ENCODE measurements at places on chromosomes 12 and 14.
A peak's percentile ranks its signal among the peaks of the same experiment; 100 is the strongest.

DNA sequence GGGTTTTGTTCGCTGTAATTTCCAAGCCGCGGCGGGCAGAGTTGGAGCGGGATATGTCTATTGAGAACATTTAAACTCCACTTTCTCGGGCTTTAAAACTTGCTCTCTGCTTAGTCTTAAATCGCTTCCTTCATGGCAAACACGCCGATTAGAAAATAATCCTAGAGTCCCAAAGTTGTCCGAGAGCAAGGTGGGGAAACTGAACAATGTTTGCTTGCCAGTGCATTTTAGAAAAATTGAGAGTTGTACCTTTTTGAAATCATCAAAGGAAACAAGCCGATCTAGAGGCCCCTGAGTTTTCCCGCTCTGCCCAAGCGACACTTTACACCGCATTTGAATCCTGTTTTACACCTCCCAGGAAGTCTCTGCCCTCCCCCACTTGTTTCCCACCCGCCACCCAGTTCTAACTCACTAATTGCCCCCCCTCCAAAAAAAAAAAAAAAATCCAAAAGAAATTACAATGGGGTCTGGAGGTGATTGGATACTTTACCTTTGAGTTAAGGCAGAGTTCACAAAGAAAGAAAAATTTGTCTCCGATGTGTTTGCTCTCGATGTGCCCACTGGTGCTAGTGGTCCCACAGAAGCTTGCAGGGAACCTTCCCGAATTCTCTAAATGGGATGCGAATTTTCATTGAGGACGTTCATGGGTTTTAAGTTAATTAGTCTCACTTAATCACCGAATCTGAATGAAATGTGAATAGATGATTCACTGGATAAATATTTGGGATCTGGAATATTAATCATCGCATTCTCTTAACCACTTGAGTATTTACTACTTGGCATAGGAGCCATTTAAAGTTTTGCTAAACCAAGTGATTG lies 2.3 kb downstream of the HMGA2 start:
- DNase-seq: no peak

DNA sequence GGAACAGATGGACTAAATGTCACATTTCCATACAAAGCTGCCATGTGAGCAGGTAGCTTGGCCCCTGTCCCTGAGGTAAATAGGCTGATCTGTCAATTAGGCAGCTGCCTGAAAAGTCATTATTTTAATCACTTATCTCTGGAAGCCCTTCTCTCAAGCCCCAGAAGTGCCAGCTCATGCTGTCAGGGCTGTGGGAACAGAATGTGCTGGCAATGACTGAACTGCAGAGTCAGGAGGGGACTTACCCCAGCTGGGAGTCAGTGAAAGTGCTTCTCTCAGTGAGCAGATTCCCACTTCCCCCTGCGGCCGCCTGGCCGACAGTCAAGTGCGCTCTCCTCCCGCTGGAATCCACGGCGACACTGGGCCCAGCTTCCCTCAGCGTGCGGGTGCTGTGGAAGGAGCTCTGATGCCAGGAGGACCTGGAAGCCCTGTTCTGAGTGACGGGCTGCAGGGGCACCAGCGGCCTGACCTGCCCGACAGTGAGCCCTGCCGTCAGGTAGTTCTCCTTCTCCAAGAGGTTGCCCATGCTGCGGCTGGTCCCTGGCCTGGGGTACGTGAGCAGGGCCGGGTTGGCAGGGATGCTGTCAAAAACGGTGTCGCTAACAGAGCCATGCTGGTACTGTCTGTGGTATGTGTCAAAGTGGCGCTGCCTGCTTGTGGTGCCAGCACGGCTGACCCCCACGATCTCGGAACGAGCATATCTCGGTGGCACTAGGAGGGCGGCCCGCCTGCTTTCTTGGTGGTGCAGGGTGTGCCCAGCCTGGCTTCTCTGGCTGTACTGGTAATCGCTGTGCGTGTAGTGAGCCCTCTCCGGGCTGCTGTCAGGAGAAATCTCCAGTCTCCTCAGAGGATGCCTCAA lies 18.7 kb downstream of the PKP2 start:
- DNase-seq: no peak

DNA sequence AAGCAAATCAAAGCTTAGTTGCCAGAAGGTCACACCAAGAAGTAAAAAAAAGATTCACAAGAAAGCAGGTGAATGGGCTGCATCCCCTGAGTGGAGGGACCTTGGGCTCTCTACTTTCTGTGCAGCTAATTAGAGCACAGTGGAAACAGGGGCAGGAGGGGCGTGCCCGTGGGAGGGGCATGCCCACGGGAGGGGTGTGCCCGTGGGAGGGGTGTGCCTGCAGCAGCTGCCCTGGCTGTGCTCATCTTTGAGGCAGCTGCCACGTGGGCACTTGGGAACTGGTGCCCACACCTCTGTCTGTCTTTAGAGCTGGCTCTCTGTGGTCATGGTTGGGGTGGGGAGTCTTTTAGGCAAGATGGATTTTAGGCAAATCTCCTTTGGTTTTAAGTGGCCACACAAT lies 60.0 kb downstream of the EML1 start:
- DNase-seq: no peak

GRCh38 chr12:29625359-29625953 lies 128.0 kb upstream of the OVCH1 start:
- no peak for DNase-seq

GRCh38 chr12:1848146-1848545 lies 27.8 kb downstream of the LRTM2 start:
- no peak for DNase-seq

DNA sequence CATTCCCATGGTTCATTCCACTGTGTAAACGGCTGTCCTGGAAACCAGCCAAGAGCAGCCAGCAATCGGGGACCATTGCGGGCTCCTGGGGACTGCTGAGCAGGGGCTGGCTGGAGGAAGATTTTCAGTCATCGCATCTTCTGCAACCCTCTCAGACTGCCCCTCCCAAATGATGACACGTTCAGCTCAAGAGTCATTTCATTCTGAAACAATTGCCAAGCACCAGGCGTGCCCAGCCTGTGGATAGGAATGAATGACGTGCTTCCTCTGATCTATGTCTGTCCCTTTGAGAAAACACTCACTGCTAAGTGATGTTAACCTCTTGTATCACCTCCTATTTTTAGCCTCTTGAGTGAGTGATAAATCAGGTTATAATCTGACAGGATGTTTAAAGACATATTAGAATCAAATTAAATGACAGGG lies 62.0 kb downstream of the NDUFA12 start:
- DNase-seq: peak; percentile 9

- DNase-seq: no peak
These were observed 126.3 kb upstream of the RTL1 start for GRCh38 chr14:101029668-101030290.

DNA sequence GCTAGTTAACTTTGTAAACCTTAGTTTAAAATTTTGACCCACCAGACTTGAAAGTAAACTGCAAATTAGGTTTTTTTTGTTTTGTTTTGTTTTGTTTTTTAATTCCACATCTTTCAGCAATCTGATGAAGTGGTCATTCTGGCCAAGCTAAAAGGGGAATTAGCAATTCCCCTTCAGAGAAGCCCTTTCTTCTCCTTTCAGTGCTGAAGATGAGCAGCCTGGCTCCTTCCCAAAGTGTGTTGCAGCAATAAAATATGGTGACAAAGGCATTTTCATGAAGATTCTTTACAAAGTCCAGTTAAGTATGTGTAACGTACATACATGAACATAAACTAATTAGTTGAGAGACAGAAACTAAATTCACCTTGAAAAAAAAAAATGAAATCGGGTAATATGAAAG lies 380.1 kb downstream of the NOVA1 start:
- no peak for DNase-seq

DNA sequence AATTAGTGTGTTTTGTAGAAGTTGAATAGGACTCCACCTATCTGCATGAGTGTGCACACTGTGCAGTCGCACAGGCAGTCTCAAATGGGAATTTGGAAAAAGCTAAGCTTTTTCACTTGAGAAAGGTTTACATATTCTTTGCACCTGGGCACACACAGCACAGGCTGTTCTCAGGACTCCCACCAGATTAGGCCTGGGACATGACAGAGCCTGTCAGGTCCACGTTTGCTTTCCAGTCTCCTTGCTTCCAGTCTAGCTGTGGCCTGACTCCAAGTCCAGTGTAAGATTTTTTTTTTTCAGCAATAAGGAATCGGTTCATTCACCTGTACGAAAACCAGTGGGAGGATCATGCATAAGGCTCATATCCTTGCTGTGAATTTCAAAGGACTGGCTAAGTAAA lies 181.3 kb downstream of the ZFP36L1 start:
- DNase-seq: no peak

- DNase-seq: no peak
These were observed 31.2 kb downstream of the TMCC3 start for GRCh38 chr12:94618995-94619695.

GRCh38 chr14:94373708-94374107 lies 14.7 kb downstream of the SERPINA1 start:
- DNase-seq: no peak

DNA sequence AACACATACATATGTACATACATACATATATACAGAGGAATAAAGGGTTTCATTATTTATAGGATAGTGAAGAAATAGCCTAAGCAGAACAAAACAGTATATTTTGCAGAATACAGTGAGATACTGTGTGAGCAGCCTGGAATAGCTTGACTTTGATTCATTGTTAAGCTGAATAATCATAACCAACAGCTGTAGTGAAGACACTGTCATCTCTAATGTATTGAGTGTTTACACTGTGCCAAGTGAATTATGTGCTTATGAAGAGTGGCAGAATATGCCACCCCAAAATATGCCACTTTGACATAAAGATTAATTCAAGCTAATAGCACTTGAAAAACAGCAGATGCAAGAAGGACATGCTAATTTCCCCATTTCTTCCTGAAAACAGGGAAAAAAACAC lies 48.2 kb upstream of the LRFN5 start:
- no peak for DNase-seq

DNA sequence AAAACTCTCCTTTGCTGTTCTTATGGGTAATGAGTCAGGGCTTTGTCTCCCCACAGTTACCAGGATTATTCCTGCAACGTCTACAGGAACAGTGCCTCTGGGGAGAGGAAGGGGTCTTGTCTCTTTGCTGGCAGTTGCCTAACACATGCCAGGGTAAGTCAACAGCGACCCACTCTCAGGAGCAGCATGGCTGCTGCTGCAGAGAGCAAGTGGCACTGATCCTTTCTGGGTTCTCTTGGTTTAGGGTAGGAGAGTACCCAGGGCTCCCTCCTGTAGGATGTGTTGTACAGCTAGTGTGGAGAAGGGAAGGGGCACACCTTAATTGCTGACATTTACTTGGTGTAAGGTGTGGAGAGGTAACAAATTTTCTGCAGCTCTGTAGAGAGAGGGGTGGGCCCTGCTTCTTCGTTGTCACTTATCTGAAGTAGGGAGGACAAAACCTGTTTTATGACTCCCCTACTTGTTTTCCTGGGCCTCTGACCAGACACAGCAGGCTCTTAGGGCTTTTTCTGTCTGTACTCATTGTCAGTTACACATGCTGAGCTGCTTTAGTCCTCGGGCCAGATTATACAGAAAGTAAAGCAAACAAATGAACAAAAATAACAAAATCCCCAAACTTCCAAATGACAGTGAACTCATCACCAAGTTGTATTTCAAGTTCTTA lies 168.2 kb downstream of the ACSS3 start:
- DNase-seq: no peak

DNA sequence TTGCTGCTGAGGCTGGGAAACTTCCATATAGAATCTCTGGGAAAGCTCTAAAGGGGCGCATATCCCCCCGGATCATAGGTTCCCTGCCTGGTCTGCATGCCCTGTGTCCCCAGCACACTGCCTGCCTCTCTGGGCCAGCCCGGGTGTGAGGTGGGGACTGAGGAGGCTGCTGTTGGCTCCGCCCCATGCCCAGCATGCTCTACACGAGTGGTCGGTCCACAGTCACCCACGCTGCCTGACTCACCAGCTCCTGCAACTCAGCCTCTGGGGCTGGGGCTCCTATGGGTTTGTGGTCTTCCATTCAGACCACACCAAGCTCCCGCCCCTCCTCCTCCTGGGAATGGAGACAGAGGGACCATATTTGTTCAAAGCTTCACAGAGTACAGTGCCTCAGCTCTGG lies 88.5 kb upstream of the ANO2 start:
- no peak for DNase-seq

DNA sequence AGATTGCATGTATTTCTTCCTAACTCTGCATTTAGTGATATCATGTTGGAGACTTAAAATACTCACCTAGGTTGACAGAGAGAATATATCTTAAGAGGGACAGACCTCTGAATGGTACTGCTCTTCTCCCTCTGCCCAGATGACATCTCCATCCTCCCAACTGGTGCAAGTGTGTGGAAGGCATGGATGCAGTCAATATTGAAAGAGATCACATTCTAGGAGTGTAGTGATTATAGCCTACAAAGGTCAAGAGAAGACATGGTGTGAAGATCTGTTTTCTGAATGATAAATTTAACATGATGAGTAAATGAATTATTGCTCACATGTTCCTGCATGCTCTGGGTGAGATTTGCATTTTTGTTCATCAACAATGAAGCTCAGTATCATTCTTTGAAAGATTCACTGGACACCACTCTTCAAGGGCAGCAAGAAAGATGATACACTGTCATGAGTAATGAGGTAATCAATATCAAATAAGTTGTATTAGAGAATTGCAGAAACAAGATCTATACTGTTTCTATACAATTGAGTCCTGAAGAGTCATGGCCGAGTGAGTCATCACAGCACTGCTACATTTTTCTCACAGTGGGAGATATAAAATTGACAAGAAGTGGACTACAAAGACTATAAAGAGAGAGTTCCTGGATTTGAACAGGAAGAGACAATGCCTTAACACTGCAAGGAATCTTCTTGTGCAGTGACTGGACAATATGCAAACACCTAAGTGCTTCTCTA lies 183.3 kb upstream of the KRR1 start:
- no peak for DNase-seq

DNA sequence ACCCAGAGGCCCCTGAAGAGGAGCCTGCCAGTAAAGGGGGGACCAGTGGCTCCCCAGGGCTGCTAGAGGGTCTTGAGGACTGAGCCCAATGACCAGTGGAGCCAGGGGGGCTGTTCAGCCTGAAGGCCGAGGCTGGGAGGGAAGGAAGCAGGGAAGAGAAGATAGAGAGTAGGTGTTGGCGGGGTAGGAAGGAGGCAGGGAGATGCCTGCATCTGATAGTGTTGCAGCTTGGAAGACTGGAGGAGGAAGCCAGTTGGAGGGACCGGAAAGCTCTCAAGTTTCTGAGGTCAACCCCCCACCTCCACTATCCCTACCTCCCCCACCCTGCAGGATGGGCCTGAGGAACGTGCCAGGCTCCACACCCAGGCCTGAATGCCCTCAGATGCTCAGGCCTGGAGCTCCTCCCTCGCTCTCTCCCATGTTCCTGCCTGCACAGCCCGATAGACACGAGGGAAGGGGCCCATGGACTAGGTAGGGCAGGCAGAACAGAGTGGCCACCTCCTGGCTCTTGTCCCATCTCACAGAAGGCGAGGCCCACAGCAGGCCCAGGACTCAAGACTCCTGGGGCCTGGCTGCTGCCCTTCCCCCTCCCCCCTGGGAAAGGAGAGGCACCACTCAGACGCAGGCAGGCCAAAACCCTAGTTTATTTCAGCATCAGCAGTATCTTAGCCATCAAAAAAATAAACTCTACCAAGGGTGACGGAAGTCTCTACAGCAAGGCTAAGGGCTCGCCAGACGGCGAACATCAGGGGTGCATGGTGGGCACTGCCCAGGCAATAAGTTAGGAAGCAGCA lies 3.4 kb downstream of the CKB start:
- no peak for DNase-seq
